COLO829 (cell line): ENCODE measurements at places on chromosomes 11 and 22.
A peak's percentile ranks its signal among the peaks of the same experiment; 100 is the strongest.

DNA sequence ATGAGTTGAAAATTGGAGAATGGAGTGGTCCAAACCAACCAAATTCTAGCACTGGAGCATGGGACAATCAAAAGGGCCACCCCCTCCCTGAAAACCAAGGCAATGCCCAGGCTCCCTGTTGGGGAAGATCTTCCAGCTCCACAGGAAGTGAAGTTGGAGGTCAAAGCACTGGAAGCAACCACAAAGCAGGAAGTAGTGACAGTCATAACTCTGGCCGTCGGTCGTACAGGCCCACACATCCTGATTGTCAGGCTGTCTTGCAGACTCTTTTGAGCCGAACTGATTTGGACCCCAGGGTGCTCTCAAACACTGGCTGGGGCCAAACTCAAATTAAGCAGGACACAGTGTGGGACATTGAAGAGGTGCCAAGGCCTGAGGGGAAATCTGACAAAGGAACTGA, 80.5 kb upstream of the ADSL start:
- DNase-seq = no peak

- peak; percentile 83 for DNase-seq
These were observed 9.1 kb downstream of the INSC start for GRCh38 chr11:15123849-15124248.

GRCh38 chr11:18314784-18315523, 7.0 kb downstream of the HPS5 start:
- no peak for DNase-seq

- DNase-seq = no peak
These were observed 87.5 kb downstream of the MN1 start for GRCh38 chr22:27714068-27714467.

GRCh38 chr22:38748487-38749136, 7.2 kb downstream of the SUN2 start:
- no peak for DNase-seq

GRCh38 chr22:47552024-47552423, 789.6 kb downstream of the TBC1D22A start:
- no peak for DNase-seq

- DNase-seq = no peak
These were observed 6.0 kb upstream of the MCM5 start for GRCh38 chr22:35394011-35394312.

GRCh38 chr11:469684-470560, 19.8 kb downstream of the PTDSS2 start:
- peak; percentile 94 for DNase-seq

DNA sequence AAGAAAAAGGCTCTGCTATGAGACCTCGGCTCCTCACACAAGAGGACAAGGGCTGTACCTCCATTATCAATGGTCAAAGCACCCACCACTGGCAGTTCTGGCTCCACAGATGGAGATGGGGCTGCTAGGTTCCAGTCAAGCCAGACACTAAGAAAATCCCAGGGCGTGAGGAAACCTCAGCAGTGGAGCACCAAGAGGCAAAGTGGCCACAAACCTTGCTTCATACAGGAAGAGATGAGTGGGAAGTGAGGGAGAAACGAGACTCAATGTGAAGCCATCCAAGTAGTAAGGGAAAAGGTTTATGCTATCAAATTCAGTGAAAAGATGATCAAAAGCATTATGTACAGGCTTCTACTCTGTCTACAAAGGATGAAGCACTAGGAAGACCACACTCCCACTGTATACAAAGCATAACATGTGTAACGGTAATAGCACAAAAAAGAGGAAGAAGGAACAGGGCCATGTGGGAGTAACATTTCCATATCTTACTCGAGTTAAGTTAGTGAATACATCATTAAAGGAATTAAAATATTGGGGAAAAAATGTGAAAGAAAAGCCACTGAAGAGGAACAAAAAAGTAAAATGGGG, 27.0 kb downstream of the POLDIP3 start:
- no peak for DNase-seq

DNA sequence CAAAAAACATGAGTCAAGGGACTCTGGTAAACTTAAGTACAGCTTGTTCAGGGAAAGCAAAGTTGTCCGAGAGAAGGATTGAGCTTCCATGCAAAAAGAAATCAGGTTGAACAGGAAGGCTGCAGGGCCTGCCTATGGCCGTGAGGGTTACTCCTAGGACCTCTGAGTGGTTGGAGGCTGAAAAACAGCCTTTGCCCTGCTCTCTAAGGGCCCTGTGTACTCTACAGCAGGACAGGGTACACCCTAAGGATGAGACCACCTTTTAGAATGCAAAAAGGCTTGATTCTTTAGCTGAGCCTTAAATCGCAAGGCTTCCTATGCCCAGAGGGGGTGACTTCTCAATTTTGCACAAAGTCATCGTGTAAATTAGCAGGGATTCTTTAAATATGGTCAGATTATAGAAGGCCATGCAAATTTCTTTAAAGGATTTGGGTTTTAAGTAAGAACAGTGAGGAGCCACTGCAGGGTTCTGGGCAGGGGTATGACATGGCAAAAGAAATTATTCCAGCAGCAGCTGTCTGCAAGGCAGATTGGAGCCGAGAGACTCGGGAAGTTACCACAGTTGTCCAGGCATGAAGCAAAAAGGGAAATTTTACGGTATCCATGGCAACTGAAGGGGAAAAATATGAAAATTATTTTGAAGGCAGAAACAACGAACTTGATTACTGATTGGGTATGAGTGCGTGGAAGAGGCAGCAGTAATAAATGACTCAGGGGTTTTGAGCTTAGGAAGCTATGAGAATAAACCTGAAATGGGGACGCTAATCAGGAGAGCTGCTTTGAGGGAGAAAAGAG, 91.8 kb downstream of the FAM76B start:
- no peak for DNase-seq

- no peak for DNase-seq
These were observed 7.6 kb downstream of the ENDOD1 start for GRCh38 chr11:95097209-95097608.

GRCh38 chr11:33017478-33017877, 1.8 kb downstream of the DEPDC7 start:
- DNase-seq = no peak

DNA sequence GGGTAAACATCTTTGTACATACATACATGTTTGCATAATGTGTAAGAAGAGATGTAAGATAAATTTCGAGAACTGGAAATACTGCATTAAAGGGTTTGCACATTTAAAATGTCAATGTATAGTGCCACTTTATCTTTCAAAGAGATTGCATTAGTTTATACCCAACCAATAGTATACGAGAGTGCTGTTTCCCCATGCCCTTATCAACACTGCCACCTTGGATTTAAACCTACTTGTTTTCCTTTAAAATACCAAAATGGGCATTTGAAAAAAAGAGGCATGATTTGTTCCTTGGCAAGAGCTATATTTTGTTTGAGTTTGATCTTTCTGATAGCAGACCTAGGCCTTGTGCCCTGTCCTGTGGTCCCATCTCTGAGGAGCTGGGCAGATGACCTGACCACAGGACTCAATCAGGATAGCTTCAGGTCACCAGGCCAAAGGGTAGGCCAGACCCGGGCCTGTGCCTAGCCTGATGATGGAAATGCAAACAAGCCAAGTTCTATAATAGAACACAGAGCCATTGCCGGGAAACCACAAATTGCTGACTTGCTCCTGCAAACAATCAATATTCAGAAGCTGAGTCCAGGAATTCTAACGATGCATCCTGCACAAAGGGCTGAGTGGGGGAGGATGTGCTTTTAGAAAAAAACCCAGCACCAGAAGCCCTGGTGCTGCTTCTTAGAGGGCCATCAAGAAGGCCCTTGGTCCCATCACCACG, 16.9 kb upstream of the ALG8 start:
- no peak for DNase-seq

GRCh38 chr11:69716099-69716498, 12.3 kb upstream of the FGF19 start:
- DNase-seq = no peak

GRCh38 chr11:120785576-120785975, 238.3 kb upstream of the TBCEL start:
- no peak for DNase-seq

- DNase-seq = no peak
These were observed 28.8 kb downstream of the TOM1 start for GRCh38 chr22:35328472-35328885.

DNA sequence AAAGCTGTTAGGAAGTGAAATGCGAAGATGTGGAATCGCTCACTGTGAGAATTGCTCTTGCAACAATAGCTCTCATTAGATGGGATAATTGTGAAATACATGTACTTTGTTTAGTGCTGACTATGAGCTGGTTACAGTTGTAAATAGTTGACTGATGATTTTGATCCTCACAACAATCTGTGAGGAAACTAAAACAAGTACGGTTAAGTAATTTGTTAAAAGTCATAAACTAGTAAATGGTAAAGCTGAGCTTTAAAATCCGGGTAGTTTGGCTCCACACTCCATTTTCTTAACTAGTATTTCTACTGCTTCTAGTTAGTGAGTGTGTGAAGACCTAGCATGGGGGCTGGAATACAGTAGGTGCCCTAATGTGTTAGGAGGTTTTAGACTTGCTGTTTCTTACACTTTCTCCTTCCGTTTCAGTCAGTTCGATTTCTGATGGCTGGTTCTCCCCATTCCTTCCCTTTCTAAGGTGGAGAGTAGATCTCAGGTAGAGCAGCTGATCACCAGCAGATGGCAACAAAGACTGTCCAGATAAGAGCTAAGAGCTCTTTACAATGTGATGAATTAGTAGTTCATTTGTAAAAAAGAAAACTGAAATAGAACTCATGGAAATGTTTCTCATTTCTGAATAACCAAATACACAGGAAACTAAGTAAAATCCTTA, 16.3 kb upstream of the CYP2R1 start:
- DNase-seq = peak; percentile 35

GRCh38 chr11:32420937-32421901, 14.1 kb downstream of the WT1 start:
- peak; percentile 20 for DNase-seq

GRCh38 chr11:47720651-47721050, 5.5 kb upstream of the AGBL2 start:
- no peak for DNase-seq

GRCh38 chr11:128551611-128552335, 35.6 kb downstream of the ETS1 start:
- no peak for DNase-seq

- DNase-seq = peak; percentile 27
These were observed 72.9 kb downstream of the CTTN start for GRCh38 chr11:70471254-70471653.

DNA sequence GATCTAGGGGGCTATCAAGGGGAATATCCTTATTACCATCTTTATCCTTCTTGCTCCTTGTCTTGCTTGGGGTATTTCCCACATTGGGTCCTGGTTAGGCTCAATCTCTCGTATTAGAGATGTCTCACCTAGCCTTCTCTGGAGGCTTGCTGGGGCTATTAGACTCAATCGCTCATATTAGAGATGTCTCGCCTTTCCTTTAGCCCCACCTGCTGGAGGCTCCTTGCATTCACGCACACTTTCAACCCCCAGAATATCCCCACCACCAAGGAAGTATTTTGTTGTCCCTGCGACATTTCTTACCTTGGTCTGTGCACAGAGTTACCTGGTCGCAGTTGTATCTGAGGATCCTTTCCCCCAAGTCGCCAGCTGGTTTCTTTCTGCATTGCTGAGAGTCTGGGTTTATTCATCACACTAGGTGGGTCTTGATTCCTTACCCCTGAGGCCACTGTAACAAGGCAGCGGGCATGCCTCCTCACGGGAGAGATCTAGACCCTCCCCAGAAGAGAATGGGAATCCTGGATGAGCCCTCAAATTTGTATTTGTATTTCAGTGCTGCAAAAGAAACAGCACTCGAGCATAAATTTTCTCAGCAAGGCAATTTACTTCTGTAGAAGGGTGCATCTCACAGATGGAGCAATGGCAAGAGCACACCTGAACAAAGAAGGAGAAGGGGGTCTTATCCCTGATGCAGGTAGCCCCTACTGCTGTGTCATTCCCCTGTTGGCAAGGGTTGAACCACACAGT, 15.9 kb upstream of the HYLS1 start:
- DNase-seq = no peak

DNA sequence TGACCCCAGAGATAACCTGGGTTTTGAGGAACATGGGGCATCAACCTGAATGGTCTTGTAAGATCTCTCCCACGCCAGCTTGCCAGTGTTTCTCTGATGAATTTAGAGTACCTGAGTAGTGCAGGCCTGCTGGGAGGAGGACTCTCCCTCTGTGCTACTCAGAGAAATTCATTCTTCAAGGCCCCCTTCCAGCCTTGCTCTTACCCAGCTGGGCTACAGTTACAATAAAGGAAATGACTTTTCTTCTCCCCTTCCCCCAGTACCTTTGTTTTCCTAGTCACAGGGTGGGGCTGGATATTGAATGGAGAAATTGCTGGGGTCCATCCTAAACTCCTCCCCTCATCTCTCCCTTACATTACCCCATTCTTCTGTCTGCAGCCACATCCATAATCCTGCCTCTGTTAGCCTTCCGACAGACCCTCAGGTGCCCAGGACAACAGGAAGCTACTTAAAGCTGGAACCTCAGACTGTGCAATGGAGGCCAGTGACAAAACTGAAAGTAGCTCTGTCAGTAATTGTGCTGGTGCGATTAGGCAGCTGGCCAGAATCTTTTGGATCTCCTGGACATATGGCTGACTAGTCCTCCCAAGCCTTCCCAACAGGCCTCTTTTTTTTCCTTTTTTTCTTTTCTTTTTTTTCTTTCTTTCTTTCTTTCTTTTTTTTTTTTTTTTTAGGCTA, 17.4 kb downstream of the LIMK2 start:
- no peak for DNase-seq

DNA sequence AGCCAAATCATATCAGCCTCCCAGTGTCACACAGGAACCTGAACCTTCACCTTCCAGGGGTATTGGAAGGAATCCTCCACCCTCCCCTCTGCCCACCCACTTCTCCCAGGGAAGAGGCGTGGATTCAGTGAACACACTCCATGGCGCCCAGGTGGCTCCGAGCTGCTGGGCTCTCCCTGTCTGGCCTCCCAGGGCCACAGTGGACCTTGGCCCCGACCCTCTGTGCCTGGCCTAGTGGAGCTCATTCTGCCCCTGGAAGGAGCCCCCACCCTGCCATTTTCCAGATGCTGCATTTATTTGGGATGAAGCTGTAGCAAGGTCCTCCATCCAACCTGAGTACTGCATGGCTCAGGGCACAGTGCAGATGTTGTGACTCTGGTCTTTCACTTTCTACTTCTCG, 1340.1 kb downstream of the TBC1D22A start:
- no peak for DNase-seq

GRCh38 chr11:85828640-85828978, 17.7 kb upstream of the SYTL2 start:
- no peak for DNase-seq

DNA sequence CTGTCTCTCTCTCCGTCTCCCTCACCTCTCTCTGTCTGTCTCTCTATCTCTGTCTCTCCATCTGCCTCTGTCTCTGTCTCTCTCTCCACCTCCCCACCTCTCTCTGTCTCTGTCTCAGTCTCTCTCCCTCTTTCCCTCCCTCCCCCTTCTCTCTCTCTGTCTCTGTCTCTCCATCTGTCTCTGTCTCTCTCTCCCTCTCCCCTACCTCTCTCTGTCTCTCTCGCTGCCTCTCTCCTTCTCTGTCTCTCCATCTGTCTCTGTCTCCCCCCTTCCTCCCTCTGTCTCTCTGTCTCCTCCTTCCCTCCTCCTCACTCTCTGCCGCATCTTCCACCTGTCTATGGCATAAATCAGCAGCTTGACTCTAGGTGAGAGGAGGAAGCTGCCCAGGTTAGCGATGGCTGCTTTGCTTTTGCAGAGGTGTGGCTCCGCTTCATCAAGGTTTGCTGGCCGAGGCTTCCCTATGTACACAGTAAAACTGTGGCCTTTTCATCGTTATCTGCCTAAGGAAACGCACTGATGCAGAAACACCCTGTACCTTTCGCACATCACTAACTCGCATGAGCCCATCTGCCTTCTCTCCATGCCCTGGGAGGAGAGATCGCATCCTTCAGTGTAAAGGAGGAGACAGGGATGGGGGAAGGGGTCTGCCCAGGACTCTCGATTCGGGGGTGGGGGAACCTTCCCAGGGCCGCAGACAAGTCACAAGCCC, 44.5 kb downstream of the ANO1 start:
- DNase-seq = no peak
